Airway epithelial cell (primary cell): ENCODE measurements at places on chromosomes 6 and 20. TPM values are rescaled to one million over a fixed set of nuclear protein-coding genes. Genes with fewer than 3 reads are reported as not detected.

The IL20RA gene
- total RNA-seq, result 3.7 and 3.8 TPM in 2 replicates

The SRMS gene
- total RNA-seq, result 0.35 TPM in 1 of 2 replicates, not detected in the other

The TLDC2 gene
- total RNA-seq, result not detected in 2 replicates

The HLA-G gene
- total RNA-seq, result 5.9 and 9.1 TPM in 2 replicates

The GCNT2 gene
- total RNA-seq, result 4.7 and 5.8 TPM in 2 replicates

The DYNLT2 gene
- total RNA-seq, result 0.56 and 0.71 TPM in 2 replicates

The FRK gene
- total RNA-seq, result 2.7 and 3.7 TPM in 2 replicates

The MTG2 gene
- 18.3 and 30.9 TPM in 2 replicates for total RNA-seq

The TMEM244 gene
- not detected in 2 replicates for total RNA-seq

The SNX21 gene
- 23.2 and 37.3 TPM in 2 replicates for total RNA-seq

The KIF6 gene
- not detected in 2 replicates for total RNA-seq

The NSFL1C gene
- 47.6 and 65.8 TPM in 2 replicates for total RNA-seq

The SLC25A27 gene
- total RNA-seq, result 3.1 TPM in 2 replicates

The GLYATL3 gene
- total RNA-seq, result not detected in 2 replicates

The HRH3 gene
- total RNA-seq, result not detected in 2 replicates

The HLA-DRA gene
- 0.35 TPM in 1 of 2 replicates, not detected in the other for total RNA-seq

The MEI4 gene
- total RNA-seq, result not detected in 2 replicates

The ASIP gene
- total RNA-seq, result not detected in 2 replicates

The PRPH2 gene
- total RNA-seq, result 0.14 TPM in 2 replicates

The TRERF1 gene
- 5.0 and 9.5 TPM in 2 replicates for total RNA-seq

The SLA2 gene
- not detected in 2 replicates for total RNA-seq
